Activated CD4-positive, alpha-beta T cell treated with anti-CD3 and anti-CD28 coated beads, Interleukin-2, amount 50 U/mL, for 24 hours (primary cell): ENCODE measurements at places on chromosomes 6 and 20.

GRCh38 chr20:4774207-4774606 is 52.5 kb downstream of the PRND start:
- no peak for DNase-seq

- DNase-seq = no peak
Observed at GRCh38 chr20:50460115-50460607, 50.0 kb upstream of the PTPN1 start.

GRCh38 chr20:52953020-52953419 is 19.1 kb upstream of the TSHZ2 start:
- no peak for DNase-seq

- DNase-seq = no peak
Observed at GRCh38 chr20:60649541-60649940, 602.5 kb upstream of the CDH4 start.

DNA sequence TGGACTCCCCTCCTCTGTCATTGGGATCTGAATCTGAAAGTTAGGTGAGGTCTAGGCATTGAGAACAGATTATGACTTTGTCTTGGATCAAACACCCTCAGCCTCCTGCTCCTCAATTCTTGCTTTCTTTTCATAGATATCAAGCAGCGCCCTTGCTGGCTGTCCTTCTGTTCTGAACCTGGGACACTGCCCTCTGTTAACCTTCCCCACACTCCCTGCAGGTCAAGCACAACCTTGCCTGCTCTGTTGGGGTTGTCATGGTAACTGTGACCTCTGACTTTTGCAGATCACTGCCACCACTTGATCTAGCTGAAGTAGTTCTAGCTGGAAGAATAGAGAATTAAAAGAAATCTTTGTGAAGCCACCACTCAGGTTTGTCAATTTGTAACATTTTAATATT is 16.4 kb upstream of the MICA start:
- no peak for DNase-seq

DNA sequence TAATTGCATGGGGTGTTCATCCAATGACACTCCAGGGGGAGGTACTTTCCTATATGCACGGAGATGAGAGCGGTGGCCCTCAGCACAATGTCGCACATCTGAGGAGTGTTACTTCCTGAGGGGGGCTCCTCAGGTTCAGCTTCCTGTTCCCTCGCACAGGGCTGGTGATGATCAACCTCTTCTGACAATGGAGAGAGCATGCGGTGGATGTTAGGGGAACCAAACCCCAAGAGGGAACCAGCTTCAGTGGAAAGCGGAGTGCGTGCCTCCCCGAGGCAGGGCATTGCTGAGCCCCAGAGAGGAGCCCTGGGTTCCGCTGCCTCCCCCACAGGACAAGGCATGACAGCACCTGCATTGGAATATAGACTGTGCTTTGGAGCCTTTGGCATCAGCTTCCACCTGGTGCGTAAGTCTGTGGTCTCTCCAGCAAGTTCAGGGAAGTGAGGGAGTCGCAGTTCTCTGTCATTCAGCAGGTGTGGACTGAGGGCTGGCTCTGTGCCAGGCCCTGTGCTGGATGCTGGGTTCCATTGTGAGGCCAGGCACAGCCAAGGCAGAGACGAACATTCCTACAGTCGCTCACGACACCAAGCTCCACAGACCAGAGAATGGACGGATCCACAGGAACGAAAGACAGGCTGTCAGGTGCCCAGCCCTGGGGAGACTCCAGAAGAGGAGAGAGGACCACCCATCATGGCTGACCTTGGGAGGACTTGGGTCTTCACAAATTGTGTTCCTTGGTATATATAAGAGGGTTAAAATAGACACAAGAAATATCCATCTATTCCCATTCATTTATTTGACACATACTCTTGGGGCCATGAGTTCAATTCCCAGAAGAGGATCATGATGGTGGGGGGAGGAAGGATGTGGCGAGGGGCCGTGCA is 3.9 kb upstream of the ZNF831 start:
- no peak for DNase-seq

DNA sequence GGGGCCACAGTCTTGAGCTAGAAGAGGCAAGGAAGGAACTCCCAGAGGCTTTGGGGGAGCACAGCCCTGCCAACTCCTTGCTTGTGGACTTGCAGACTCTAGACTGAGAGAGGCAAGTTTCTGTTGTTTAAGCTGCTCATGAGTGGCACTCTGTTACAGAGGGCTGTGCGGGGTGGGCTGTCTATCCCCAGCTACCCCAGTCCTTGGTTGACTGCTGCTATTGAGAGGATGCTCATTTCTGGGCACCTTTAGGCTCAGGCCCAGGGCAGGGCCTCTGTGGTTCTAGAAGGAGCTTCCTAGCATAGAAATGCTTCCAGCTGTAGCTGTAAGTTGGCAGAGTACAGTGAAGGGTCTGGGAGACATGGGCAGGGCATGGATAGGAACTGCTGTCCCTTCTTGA is 151.3 kb upstream of the GGTLC1 start:
- no peak for DNase-seq

GRCh38 chr6:31170600-31170881 is at the start of gene POU5F1:
Gene POU5F1 (minus strand): TSS chr6:31170682. CDS start chr6:31170620, 62 bp downstream.
- no peak for DNase-seq

DNA sequence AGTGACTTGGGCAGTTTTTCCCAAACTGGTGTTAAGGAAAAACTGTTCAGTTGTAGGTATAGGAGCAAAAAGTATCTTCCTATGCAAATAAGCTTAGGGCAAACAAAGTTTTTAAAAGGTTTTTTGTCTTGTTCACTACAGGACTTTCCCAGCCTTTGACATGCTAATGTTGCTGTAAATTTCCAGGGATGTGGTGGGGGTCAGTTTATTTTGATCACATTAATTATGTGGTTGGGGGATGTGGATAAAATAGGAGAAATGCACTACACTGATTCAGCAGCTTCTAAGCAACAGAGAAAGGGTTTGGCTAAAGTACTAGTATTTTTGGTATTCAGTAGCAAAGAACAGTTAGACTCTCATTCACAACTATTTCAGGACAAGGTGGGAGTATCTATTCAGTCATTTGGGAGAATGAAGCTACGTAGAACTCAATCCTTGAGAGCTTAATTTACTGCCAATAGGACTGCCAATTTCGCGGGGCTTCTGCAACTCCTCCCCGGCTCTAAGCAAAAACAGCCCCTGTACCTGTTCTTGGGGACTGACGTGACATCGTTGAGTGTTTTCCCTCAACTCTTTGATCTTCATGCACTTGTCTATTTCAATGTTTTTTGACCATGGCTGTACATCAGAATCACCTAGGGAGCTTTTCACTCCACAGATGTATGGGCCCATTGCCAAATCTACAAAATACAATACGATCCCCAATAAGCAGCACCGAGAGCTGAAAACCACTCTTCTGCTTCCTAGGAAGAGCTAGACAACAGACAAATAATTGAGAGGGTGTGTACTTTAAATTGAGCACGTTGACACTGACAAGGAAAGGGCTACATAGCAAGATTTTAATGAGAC is 94.8 kb upstream of the NHSL1 start:
- no peak for DNase-seq

GRCh38 chr20:37822141-37822601 is 80.8 kb upstream of the VSTM2L start:
- DNase-seq = no peak

DNA sequence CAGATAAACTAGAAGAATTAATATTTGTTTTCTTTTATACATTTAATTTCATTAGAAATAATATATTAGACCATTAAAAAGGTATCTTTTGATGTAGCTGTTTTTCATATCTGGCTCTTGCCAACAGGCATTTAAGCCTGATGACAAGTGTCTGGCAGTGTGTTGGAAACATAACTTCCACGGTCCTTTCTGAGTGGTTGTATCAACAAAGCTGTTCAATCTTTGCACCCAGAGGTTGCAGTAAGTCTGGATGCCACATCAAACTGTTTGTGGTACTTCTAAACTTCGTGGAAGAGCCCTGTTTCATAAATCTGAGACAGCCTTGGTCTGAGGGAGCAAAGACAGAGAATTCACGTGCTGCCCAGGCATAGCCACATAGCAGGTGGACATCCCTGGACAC is 197.4 kb downstream of the TRDN start:
- DNase-seq = no peak

DNA sequence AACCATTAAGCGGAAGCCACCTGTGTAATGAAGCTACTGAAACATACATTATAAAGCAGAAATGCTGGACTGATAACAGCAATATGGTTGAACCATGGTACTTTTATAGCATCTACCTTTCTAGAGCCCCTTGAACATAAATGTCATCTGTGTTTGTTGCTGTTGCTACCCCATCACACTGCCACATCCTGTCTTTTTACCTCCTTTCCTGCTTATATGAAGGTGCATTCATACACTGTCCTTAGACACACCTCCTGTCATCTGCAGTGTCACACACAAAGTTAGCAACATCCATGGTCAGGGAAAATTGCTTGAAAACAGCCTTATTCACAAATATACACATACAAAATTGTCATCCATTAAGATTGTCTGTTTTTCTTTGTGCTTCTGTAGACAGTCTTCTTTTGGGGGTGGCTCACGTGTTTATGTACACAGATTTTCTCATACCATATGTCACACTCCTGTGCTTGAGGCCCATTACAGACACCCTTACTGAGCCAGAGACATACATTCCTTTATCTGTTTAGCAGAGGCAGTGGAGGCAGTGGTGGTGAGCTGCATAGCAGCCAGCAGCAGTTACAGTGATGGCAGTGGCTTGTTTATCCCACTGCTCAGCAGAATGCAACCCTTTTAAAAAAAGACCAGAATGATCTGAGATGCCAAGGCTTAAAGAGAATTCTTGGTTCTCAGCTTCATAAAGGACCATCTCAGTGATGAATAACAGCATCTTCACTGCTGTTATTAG is 25.9 kb downstream of the C6orf62 start:
- no peak for DNase-seq

GRCh38 chr20:2465100-2465499 is 5.5 kb downstream of the SNRPB start:
- no peak for DNase-seq

- DNase-seq = no peak
Observed at GRCh38 chr6:85192186-85192585, 257.7 kb upstream of the NT5E start.

GRCh38 chr6:39804466-39805065 is 12.4 kb downstream of the DAAM2 start:
- no peak for DNase-seq

GRCh38 chr6:1735239-1735803 is 125.6 kb downstream of the FOXC1 start:
- no peak for DNase-seq
